Activated CD4-positive, alpha-beta T cell treated with anti-CD3 and anti-CD28 coated beads, Interleukin-2, Interleukin-4, amounts not matched to agents 100 ng/mL and 50 ng/mL, durations not matched to agents 16 hours and 8 hours (primary cell): ENCODE measurements at places on chromosomes 13 and 19.

- DNase-seq: no peak
Observed at GRCh38 chr19:29139227-29139626, 73.7 kb downstream of the UQCRFS1 start.

- DNase-seq: no peak
Observed at GRCh38 chr13:104895521-104895920, 1639.9 kb downstream of the EFNB2 start.

GRCh38 chr13:95948656-95949055 lies 104.5 kb downstream of the UGGT2 start:
- no peak for DNase-seq

- DNase-seq: no peak
Observed at GRCh38 chr13:46071590-46072249, 19.2 kb upstream of the ZC3H13 start.

GRCh38 chr13:61036715-61037114 lies 378.9 kb downstream of the PCDH20 start:
- no peak for DNase-seq

DNA sequence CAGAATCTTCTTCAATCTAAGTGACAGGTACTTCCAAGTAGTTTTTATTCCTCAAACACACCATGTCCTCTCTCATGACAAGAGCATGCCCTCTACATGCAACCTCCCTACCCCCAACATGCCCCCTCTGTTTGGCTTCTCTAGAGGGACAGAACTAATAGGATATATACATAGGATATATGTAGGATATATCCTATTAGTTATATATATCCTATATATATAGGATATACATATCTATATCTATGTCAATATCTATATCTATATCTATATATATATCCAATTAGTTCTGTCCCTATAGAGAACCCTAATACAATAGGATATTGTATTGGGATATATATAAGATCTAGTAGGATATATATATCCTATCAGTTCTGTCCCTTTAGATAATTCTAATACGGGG lies 701.9 kb upstream of the MIR17HG start:
- no peak for DNase-seq

DNA sequence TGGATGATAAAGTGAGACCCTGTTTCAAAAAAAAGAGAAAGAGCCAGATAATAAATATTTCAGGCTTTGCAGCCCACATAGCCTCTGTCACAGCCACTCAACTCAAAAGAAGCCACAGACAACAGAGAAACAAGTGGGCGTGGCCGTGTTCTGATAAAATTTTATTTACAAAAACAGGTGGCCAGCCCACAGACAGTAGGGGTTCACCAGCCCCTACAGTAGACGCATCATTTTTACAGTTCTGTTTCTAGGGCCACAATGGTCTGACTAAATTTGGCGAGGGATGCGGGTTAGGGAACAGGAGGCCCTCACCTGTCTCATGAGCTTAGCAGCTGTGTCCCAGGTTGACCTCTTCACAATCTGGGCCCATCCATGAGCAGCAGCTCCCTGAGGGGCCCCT lies 59.5 kb downstream of the ARHGEF18 start:
- no peak for DNase-seq

DNA sequence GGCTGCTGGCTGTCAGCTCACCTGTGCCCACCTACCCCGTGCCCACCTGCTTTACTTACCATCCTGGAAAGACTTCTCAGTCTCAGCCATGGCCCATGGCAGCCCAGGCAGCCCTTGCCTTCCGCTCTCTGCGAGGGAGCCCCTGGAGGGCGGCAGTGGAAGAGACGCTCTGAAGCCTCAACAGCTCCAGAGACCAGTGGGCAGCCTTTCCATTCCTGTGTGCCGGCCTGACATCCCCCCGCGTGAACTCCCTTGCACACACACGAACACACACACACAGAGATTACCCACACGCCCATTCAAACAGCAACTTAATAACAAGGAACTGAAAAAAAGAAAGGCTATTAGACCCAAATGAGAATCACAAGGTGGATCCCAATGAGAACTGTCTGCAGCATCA lies 14.2 kb upstream of the RASA3 start:
- DNase-seq: no peak

- DNase-seq: no peak
Observed at GRCh38 chr13:91349992-91350911, 2.8 kb downstream of the MIR17HG start.

DNA sequence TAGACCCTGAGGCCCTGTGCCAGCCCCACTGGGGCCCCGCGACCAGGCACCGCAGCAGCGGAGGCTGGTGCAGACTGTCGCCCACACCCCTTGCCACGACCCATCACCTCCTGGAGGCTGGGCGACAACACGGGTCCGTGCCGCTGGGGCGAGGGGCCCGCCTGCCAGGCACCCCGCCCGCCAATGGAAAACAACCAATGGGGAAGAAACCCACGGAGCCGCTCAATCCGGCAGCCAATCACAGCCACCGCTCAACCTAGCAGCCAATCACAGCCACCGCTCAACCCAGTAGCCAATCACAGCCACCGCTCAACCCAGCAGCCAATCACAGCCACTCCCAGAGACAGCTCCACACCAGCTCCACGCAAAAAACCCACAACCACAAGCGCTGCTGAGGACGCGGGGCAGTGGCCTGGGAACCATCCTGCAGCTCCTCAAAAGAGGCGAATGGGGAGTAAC lies 29.7 kb downstream of the GPX4 start:
- peak; percentile 90 for DNase-seq

DNA sequence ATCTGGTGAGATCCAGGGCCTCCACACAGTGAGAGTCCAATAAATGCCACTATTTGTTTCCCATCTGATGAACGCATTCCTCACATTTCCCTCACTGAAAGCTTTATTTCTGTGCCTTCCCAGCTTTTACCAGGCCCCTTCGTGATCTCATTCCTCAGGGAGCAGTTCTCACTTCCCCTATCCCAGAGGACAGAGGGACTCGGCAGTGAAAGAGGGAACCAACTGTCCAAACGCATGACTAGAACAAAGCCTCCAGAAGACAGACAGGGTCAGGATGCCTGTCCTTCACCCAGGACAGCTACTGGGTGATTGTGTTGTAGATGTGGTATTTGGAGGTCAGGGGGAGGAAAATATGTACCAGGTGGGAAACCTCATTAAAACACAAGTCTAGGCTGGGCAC lies 2.0 kb upstream of the ZBTB45 start:
- no peak for DNase-seq

- no peak for DNase-seq
Observed at GRCh38 chr19:36201684-36202083, 12.8 kb downstream of the ZNF565 start.

- DNase-seq: peak; percentile 51
Observed at GRCh38 chr19:29944390-29945012, 2.5 kb downstream of the URI1 start.

GRCh38 chr19:5628919-5629481 lies 6.1 kb downstream of the SAFB start:
- DNase-seq: no peak

GRCh38 chr13:24617256-24618010 lies 62.8 kb upstream of the ATP12A start:
- DNase-seq: no peak

- DNase-seq: no peak
Observed at GRCh38 chr13:105655046-105655445, 880.4 kb downstream of the EFNB2 start.

- DNase-seq: no peak
Observed at GRCh38 chr13:44425815-44426078, 52.1 kb downstream of the SERP2 start.

- no peak for DNase-seq
Observed at GRCh38 chr19:55488986-55489710, 912 bp downstream of the SSC5D start.

GRCh38 chr13:87677496-87678371 lies 6.6 kb downstream of the SLITRK5 start:
- no peak for DNase-seq

DNA sequence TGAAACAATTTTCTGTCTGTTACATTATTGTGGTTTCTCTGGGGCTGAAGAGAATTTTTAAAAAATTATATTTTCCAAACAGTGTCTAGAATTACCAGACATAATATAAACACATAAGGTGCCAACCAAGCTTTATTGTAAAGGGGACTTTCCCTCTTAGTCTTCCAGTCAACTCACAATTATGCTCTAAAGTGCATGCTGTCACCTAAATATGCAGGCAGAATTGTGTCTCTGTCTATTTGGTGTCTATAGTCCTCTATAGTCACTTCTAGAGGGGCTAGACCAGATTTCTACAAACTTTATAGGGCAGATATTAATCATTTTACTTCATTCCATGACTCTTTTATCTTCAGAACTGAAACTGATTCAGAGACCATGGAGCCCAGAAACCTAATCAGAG lies 12.8 kb downstream of the ZNF254 start:
- no peak for DNase-seq

DNA sequence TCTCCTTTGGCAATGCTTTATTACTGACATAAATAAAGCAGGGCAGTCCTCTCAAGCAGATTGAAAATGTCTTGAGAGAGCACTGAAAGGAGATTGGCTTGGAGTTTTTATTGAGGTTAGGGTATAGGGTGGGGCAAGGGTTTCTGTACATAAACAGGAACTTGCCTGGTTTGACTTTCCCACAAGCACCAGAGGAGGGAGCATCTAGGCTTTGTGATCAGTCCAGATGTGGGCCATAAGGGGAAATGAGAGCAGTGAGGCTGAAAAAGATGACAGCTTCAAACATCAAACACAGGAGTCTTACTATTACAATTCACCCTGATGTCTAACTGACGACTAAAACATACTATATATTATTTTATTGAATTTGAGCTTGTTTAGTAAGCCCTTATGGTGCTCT lies 260.9 kb downstream of the MTUS2 start:
- no peak for DNase-seq

GRCh38 chr13:67355812-67356476 lies 125.8 kb upstream of the PCDH9 start:
- DNase-seq: no peak

DNA sequence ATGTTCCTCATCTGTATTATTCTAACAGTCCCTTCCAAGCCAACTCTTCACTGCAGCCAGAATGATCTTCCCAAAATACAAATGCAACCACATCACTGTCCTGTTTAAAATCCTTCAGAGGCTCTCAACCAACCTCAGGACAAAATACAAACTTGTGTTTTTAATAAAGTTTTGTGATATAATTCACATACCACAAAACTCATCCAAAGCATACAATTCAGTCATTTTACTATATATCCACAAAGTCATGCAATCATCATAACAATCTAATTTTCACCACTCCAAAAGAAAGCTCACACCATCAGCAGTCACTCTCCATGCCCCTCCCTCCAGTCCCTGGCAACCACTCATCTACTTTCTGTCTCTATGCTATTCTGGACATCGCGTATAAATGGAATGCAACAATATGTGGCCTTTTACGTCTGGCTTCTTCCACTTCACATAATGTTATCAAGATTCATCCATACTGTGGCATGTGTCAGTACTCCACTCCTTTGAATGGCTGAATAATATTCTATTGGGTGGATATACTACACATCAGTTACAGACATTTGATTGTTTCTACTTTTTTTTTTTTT lies 81.7 kb upstream of the DOCK9 start:
- DNase-seq: no peak

DNA sequence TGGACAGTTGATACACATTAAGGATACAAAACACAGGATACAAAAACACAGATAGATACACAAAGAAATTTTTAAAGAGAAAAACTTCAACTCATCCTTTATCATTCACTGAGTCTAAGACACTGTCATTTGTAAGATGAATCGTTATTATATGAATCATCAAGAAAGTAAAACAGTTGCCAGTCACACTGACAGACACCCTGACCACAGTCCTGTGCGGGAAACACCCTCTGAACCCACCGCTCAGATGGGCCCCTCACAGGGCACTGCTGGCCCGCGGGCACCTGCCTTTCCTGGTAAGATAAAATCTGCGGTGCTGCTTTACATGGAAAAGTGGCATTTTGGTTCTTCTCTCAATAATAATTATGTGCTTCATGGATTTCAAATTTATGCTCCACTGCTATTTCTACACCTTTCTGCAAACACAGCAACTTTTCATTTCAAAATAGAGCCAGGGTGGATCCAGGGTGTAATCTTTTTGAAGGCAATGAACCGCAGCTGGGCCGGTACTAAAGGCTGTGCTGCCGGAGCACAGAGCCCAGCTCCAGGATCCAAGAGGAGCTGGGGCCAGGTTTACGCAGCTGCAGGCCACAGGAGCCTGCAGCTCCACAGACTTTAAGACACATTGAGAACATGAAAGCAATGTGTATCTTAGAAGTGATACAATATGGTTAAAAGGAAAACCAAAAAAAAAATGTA lies 76.8 kb downstream of the TUBGCP3 start:
- peak; percentile 36 for DNase-seq

- no peak for DNase-seq
Observed at GRCh38 chr13:31201341-31202031, 1.7 kb downstream of the B3GLCT start.

- DNase-seq: no peak
Observed at GRCh38 chr13:97921176-97921816, 32.2 kb upstream of the IPO5 start.

GRCh38 chr19:15038294-15038693 lies 11.0 kb upstream of the CASP14 start:
- no peak for DNase-seq

DNA sequence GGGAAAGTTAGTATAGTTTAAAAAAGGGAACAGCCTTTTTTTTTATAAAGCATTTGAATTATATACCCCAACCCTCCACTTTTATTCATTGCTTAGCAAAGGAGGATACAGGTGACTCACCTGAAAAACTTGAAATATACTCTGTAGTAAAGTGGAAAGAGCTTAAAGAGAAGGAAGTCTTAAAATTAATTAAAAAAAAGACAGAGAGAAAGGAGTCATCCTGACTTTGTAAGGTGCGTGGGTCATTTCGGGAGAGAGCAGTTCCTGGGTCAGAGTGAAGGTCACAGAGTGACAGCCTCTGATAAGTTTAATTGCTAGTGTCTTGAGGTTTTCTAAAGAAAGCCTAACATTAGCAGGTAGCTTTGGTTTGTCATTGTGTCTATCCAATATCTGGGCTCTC lies 310.3 kb downstream of the KLF5 start:
- DNase-seq: no peak

DNA sequence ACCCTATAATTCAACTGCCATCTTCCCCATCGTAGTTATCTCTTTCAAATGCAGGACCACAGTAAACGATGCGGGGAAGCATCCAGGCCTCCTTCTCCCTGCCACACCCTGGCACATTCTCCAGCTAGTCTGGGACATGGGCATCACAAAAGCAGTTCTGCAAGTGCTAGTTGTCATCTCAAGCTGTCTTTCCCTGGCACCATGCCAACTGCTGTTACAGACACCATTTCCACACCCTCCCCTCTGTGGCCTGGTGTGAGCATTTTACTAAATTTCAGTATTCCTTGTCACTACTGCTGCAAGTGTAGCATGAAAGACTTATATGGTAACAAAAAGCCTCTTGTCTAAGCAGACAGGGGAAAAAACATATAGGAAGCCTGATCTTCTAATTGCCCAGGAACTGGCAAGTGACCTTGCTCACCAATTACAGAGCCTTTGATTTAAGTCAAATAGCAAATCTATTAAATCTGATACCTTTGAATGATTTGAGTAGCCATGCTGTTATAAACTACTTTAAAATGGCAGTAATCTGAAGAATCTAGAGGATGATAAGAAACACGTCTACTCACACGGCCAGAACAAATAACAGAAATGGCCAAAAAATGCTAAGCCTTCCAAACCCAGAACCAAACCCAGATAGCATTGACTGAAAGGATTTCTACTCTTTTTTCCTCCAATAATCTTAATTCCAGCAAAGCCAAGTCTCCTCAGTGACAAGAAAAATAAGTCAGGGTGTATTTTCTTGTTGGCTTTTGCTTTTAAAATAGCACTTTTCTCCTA lies 179.0 kb downstream of the NUFIP1 start:
- DNase-seq: no peak
